ENCODE measurements at places on chromosomes 3 and 15. TPM values are rescaled to one million over a fixed set of nuclear protein-coding genes. Genes with fewer than 3 reads are reported as not detected.

UCN2 gene
- 0.37 TPM for polyA plus RNA-seq

DNA sequence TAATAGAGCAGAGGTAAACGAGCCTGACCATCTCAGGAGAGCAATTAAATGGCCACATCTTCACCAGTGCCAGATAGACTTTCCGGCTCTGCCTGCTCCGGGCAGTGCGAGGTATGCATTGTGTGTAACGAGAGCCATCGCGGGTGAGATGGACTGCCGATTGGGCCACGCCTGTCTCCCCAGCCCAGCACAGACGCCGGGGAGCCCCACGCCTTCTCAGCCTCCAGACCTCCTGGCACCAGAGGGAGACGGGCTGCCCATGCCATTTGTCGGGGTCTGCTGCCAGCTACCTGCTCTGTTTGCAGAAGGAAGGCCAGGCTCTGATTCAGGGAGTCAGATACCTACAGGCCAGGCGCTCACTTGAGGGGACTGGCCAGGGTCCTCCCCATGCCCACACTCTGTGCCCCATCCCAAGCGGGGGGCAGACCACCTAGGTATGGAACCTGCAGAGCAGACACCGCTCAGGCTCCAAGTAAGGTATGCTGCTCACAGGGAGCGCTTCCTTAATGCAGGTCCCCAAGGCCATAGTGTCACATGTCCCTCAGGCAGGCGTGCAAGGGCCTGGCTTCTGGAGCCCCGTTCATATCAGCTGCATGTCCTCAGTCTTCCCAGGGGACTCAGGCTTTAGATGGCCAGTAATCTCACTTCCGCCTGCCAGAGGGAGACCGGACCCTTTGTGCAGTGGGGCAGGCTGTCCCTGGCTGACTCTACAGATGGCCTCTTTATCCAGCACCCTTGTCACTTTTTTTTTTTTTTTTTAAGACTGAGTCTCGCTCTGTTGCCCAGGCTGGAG lies 62.2 kb downstream of the DNAJB8 start:
- DNase-seq = no peak

P3H2 gene
- 94.2 TPM for polyA plus RNA-seq

NFKBIZ gene
- polyA plus RNA-seq = 16.5 TPM

C15orf62 gene
- polyA plus RNA-seq = 3.3 TPM
